ENCODE measurements at places on chromosomes 5 and 9. TPM values are rescaled to one million over a fixed set of nuclear protein-coding genes. Genes with fewer than 3 reads are reported as not detected.

The GLRA1 gene
- not detected for total RNA-seq

The DDX4 gene
- not detected for total RNA-seq

The CEP120 gene
- 10.4 TPM for total RNA-seq

The PRSS3 gene
- 19.8 TPM for total RNA-seq

The LHX3 gene
- total RNA-seq: not detected

The INSYN2B gene
- total RNA-seq: 34.2 TPM

The FAT2 gene
- not detected for total RNA-seq

The FRMPD1 gene
- not detected for total RNA-seq

The RMI1 gene
- 5.7 TPM for total RNA-seq

The SLC6A7 gene
- total RNA-seq: not detected

The ZCCHC7 gene
- total RNA-seq: 4.9 TPM

The PCDHA2 gene
- 0.10 TPM for total RNA-seq

The IFNB1 gene
- 0.13 TPM for total RNA-seq

The NME5 gene
- total RNA-seq: 0.39 TPM

The PIP5K1B gene
- not detected for total RNA-seq

The CER1 gene
- not detected for total RNA-seq

The SLC36A2 gene
- total RNA-seq: not detected

The FOXD4L5 gene
- total RNA-seq: not detected

The TRIM7 gene
- 16.6 TPM for total RNA-seq

The CKMT2 gene
- 0.44 TPM for total RNA-seq

The ACO1 gene
- total RNA-seq: 76.7 TPM

The SPAG8 gene
- total RNA-seq: not detected

The SLC25A2 gene
- total RNA-seq: 0.15 TPM

The CLINT1 gene
- total RNA-seq: 57.7 TPM

The IFNA5 gene
- total RNA-seq: not detected

The DIAPH1 gene
- 79.6 TPM for total RNA-seq

The TNFSF8 gene
- not detected for total RNA-seq

The SPINK14 gene
- not detected for total RNA-seq

The SPINK1 gene
- not detected for total RNA-seq

The GMCL2 gene
- total RNA-seq: not detected

The MOCS2 gene
- 45.8 TPM for total RNA-seq

The C9orf78 gene
- total RNA-seq: 57.3 TPM

The ARID3C gene
- total RNA-seq: not detected

The FBXW5 gene
- total RNA-seq: 202 TPM

The LRRTM2 gene
- total RNA-seq: 0.47 TPM

The TAF11L5 gene
- total RNA-seq: not detected

The ZNF79 gene
- 8.4 TPM for total RNA-seq

The MEIKIN gene
- total RNA-seq: not detected

The SMIM33 gene
- total RNA-seq: not detected

The TSLP gene
- total RNA-seq: not detected

The CFAP90 gene
- total RNA-seq: not detected

The SPINK5 gene
- 0.25 TPM for total RNA-seq

The SOHLH1 gene
- not detected for total RNA-seq

The FOXD4 gene
- not detected for total RNA-seq

The SLC6A3 gene
- not detected for total RNA-seq

The LCNL1 gene
- total RNA-seq: not detected

The RELL2 gene
- total RNA-seq: 5.7 TPM

The PAEP gene
- not detected for total RNA-seq
